ENCODE measurements at places on chromosomes 2 and 18. TPM values are rescaled to one million over a fixed set of nuclear protein-coding genes. Genes with fewer than 3 reads are reported as not detected.
A peak's percentile ranks its signal among the peaks of the same experiment; 100 is the strongest.

The ZNF892 gene
- 1.0 TPM for polyA plus RNA-seq

The EGR4 gene
- 0.08 TPM for polyA plus RNA-seq

DNA sequence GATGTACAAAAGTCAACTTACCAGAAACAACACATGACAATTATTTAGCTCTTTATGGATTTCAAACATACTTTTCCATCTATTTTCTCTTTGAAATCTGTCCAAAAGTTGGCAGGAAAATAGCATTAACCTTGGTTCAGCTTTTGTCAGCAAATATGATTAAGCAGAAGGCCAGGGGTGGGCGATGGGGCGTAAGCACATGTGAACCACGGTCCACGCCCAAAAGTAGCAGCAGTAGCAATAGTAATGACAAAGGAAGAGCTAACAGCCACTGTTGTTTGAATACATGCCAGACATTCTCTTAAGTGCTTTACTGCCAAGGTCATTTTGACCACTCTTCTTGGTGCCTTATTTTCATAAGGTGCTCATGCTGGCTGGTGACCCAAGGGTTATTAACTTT, 73.5 kb downstream of the ANTXR1 start:
- peak; percentile 54 for DNase-seq

DNA sequence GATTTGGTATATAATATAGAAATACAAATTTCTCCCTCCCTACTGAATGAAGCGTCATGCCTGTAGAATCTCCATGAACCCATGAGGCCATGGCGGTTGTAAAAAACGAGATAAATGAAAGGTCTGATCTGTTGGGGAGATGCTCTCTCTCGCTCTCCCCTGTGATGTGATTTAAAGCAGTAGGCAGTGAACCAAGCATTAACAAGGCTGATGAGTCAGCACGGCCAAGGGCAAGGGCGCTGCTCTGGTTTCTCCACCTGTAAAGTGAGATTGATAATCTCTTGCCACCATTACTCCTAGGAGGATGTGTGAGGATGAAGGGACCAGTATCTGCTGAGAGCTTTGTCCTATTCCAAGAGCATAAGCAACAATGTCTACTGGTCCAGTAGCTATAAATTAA, 553.3 kb downstream of the CMPK2 start:
- DNase-seq, result no peak

The UGT1A3 gene
- polyA plus RNA-seq, result not detected

- DNase-seq, result peak; percentile 2
Measured at GRCh38 chr18:52903857-52904256, 563.9 kb downstream of the DCC start.

The AOX1 gene
- 20.5 TPM for polyA plus RNA-seq

DNA sequence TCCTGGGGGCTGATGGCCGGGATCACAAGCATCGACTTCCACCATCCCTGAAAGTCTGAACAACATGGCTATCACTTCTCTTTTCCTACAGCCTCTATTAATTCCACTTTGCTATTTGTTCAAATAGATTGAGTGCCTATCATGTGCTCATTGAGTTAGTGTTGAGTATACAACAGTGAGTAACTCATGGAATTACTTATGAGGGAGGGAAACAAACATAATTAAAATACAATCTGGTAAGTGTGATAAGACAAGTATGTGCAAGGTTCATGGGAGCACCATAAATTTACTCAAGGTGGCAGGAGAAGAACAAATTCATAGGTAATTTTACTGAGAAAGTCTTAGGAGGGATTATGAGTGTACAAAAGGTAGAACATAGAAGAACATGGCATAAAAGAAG, 86.4 kb downstream of the MEP1B start:
- DNase-seq, result no peak

DNA sequence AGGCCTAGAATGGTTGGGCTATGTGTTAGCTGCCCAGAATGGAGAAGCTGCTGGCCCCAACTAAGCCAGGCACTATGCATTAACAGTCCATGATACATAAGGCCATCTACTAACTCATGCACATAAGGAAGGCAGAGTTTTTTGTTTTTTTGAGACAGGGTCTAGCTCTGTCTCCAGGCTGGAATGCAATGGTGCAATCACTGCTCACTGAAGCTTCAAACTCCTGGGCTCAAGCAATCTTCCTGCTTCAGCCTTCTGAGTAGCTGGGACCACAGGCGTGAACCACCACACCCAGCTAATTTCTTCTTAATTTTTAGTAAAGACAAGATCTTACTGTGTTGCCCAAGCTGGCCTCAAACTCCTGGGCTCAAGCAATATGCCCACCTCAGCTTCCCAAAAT, 37.6 kb downstream of the GPR45 start:
- no peak for DNase-seq

- no peak for DNase-seq
Measured at GRCh38 chr2:3264010-3264744, 113.4 kb downstream of the EIPR1 start.

- DNase-seq, result peak; percentile 42
Measured at GRCh38 chr2:40317046-40317445, 134.8 kb downstream of the SLC8A1 start.

GRCh38 chr2:45543257-45543656, 67.8 kb downstream of the SRBD1 start:
- DNase-seq, result no peak

GRCh38 chr2:228533156-228533555, 351.7 kb upstream of the SPHKAP start:
- DNase-seq, result no peak

The AQP12B gene
- polyA plus RNA-seq, result not detected

GRCh38 chr18:46171331-46171730, 67.1 kb downstream of the HAUS1 start:
- DNase-seq, result no peak

The COLEC11 gene
- not detected for polyA plus RNA-seq

The SOWAHC gene
- 18.0 TPM for polyA plus RNA-seq

- no peak for DNase-seq
Measured at GRCh38 chr2:107466984-107467773, 359.5 kb upstream of the RGPD4 start.

DNA sequence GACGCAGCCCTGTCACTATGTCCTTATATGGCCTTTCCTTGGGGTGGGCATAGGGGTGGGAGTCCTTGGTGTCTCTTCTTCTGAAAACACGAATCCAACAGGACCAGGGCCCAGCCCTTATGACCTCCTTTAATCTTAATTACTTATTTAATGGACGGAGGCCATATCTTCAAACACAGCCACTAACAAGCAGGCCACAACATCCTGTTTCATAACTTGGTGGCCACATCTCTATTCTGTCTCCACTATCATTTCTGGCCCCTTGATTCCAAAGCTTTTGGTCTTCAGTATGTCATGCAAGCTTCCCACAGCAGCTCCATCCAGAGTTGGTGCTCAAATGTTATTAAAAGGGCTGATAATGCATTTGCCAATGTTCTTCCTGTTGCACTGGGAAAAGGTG, 287.3 kb upstream of the SMIM21 start:
- no peak for DNase-seq

GRCh38 chr2:134310107-134311079, 56.5 kb downstream of the MGAT5 start:
- no peak for DNase-seq

DNA sequence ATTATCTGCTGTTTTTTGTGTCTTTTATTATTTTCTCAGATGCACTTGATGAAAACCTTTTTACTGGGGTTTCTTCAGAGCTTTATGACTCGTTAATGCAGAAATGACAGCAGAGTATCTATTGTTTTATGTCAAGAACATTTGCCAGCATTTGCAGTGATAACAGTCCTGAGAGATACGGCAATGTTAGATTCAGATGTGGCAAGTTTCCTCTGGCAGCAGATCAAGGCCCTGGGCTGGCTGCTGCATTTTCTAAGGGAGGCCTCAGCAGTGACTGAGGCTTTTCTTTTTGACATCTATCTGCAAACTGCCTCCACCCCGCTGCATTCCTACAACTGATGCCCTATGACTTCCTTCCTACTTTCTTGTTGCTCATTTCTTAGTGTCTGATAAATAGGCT, 40.2 kb downstream of the EFEMP1 start:
- peak; percentile 38 for DNase-seq

The PMAIP1 gene
- polyA plus RNA-seq, result 9.3 TPM

- DNase-seq, result no peak
Measured at GRCh38 chr18:12559319-12559718, 98.6 kb downstream of the SPIRE1 start.

The PHLPP1 gene
- 0.99 TPM for polyA plus RNA-seq

The MOCOS gene
- polyA plus RNA-seq, result 17.9 TPM

The RGPD4 gene
- 0.04 TPM for polyA plus RNA-seq

GRCh38 chr2:18297534-18298058, 262.9 kb downstream of the RDH14 start:
- no peak for DNase-seq

The LRRC30 gene
- polyA plus RNA-seq, result not detected
